Mammary epithelial cell (primary cell): ENCODE measurements at places on chromosomes 16 and 17.

GRCh38 chr16:68086336-68086841 lies 1.2 kb downstream of the NFATC3 start:
- DNase-seq: peak; percentile 52

- DNase-seq: no peak
Observed at GRCh38 chr16:79047337-79047736, 553.2 kb downstream of the MAF start.

GRCh38 chr17:18009609-18010420 lies 29.2 kb downstream of the ATPAF2 start:
- DNase-seq: no peak

DNA sequence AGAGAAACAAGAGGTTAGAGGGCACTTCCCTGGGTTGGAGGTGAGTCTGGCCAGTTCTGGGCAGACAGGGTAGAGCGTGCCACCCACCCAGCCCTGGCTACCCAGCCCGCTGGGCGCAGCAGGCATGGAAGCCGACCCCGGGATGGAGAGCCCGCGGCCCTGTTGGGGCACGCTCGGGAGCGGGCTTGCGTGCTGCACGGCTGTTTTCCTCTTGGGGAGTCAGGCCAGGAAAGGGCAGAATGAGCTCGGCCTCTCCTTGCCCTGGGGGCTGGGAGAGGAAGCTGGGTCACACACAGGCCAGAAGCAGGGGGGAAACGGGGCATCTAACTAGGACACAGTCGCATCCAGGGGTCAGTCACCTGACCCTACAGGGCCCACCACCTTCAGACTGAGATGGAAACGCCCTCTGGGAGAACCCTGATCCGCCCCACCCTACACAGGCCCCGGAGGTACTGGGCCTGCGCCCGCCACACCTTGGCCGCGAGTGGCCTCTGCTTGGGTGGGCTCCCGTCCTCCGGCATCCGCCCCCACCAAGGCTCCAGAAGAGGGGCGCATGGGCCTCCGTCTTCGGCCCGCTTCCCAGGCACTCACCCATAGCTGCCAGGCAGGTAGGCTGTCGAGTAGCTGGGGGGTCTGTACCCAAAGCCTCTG lies 1.2 kb downstream of the SOX15 start:
- peak; percentile 58 for DNase-seq

DNA sequence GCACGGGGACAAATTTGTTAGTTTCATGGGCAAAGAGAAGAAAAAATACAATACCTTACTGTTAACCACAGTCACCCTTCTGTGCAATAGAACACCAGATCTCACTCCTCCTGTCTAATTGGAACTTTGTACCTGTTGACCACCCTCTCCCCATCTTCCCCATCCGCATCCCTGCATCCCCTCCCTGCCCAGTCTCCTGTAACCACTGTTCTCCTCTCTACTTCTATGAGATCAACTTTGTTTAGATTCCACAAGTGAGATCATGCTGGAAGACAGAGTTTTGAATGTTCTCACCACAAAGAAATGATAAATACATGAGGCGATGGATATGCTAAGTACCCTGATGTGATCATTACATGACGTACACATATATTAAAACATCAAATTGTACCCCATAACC lies 47.7 kb downstream of the CLEC16A start:
- DNase-seq: no peak

DNA sequence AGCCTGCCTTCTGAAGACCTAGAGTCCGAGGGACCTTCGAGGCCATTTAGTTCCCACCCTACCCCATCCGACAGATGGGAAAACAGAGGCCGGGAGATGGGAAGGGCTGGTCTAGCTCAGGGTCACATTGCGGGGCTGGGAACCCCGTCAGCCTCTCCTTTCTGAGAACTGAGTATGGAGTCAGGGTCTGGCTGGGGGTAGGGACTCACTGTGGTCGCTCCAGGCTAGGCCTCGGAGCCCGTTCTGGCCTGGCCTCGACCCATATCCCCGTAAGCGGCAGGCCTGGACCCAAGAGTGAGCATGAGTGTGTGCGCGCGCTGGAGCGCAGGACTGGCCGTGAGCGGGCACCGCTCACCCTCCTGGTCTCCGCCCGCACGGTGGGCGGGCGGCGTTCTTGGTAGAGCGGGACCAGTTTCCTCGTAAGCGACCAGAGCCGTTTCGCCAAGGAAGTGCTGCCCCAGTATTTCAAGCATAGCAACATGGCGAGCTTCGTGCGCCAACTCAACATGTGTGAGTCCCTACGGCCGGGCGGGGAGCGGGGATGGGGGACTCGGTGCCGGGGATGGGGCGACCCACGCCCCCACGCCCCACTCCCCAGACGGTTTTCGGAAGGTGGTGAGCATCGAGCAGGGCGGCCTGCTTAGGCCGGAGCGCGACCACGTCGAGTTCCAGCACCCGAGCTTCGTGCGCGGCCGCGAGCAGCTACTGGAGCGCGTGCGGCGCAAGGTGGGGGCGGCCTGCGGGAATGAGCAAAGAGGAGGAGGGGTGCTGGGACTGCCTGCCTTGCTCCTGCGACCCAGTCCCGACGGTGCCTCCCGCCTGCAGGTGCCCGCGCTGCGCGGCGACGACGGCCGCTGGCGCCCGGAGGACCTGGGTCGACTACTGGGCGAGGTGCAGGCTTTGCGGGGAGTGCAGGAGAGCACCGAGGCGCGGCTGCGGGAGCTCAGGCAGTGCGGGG lies 855 bp downstream of the HSF4 start:
- DNase-seq: no peak

DNA sequence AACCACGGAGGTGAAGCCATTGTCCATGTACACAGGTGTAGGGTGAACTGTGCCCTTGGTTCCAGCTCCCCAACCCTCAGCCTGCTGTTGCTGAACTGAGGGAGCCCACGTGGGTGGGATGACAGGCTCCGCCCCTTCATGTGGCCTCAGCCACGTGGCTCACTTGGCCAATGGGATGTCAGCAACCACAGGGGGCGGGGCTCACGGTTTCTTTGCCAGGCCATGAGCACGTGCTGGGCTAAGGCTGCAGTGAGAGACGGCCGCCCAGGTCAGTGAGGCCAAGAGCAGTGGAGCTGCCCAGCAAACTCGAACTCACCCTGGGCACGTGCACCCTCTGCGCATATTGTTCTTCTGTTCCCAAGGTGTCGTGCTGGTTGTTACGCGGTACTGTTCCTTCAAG lies 282.6 kb downstream of the IRF8 start:
- no peak for DNase-seq

- no peak for DNase-seq
Observed at GRCh38 chr16:18834864-18835263, 33.5 kb upstream of the ARL6IP1 start.
